Stimulated activated CD4-positive, alpha-beta T cell treated with anti-CD3 and anti-CD28 coated beads, Interleukin-4, amount 100 ng/mL, for 24 hours (primary cell): ENCODE measurements at places on chromosomes 16 and 17.

DNA sequence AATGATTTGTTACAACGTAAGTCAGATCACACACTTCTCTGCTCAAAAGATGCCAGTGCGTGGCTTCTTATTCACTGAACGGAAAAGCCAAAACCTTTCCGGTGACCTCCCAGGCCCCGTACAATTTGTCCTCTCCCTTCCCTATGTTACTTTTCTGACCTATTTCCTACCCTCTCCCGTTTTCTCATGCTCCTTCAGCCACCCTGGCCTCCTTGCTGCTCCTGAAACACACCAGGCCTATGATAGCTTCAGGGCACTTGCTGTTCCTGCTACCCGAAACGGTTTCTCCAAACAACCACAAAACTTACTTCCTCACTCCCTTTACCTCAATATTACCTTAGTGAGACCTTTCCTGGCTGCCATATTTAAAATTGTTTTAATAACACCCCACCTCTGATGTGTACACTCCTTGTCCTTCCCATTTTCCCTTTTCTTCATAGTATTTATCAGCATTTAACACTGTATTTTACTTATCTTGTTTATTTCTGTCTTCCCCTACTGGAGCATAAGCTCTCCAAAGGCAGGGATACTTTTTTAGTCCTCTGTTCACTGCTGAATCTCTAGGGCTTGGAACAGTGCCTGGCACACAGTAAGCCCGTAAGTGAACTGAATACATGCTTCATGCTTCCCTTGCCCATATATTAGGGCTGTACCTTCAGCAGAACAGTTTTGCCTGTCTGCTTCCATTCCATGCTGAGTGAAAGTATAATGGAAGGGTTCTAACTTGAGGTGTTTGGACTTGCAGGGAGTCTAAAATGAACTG lies 10.9 kb upstream of the ARL2BP start:
- no peak for DNase-seq

GRCh38 chr17:199191-199604 lies 17.7 kb upstream of the DOC2B start:
- DNase-seq, result no peak

- DNase-seq, result no peak
These were observed 729 bp upstream of the CLTC start for GRCh38 chr17:59619035-59619297.

GRCh38 chr16:12516621-12517309 lies 286.9 kb downstream of the CPPED1 start:
- DNase-seq, result no peak

- peak; percentile 72 for DNase-seq
These were observed 24.3 kb upstream of the KRT20 start for GRCh38 chr17:40909351-40909750.

DNA sequence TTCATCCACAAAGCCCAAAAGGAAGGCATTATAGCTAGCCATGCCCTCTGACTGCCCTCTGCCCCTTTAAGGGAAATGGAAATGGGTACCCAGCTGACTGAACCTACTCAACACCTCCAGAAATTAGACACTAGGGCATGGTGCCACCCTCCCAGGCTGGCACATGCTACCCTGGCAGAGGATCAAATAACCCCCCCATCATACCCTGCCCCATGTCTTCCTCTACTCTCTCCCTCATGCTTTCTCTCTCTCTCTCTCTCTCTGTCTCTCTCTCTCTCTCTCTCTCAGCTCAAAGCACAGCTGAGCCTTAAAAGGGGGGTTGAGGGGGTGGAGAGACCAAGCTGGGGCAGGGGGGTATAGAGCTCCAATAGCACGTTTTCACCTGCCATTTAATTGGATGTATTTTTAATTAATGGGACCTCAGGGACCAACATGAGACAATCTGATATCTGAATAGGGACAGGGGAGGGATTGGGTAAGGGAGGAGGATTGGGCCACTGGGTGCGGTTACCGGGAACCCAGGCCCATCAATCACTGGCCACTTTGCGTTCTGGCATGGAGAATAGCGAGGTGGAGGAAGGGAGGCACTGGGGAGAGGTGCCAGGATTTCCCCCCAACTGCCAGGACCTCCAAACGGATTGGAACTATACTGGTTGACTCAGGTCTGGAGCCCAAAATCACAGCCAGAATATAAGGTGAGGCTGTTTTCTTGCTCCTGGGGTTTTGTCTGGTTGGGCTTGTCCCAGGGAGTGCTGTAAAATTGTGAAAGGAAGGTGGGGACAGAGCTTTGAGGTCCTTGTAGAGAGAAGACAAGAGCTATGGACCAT lies 57.8 kb downstream of the NEUROD2 start:
- no peak for DNase-seq

DNA sequence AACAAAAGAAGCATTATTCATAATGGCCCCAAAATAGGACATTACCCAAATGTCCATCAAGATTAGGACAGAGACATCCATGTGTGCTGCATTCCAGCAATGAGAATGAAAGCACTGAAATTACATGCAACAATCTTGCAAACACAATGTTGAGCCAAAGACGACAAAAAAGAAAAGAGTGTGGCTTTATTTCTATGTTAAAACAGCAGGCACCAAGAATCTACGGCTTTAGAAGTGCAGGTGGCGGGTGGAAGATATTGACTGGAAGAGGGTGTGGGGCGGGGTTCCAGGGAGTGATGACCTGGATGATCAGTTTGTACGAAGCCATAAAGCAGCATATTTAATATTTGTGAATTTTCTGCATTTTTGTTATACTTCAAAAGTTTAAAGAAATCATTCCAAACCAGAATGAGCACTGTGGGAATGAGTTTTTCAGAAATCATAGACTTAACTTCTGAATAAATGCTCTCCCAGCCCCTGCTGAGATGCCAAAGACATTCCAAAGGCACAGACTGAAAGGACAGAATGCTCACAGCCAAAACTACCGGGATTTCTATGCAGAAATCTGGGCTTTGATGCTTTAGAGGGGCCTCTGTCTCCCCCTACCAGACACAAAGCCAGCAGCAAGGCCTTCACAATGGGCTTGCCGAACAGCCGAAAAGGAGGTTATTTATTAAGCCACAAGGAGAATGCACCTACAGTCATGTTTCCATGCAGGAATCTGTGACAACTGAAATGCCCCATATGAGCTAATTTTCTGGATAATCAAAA lies 361.6 kb downstream of the GRIN2A start:
- no peak for DNase-seq

- no peak for DNase-seq
These were observed 49.8 kb downstream of the ABCC12 start for GRCh38 chr16:48105976-48106375.

- no peak for DNase-seq
These were observed 41.3 kb upstream of the ACSF3 start for GRCh38 chr16:89052191-89052889.

DNA sequence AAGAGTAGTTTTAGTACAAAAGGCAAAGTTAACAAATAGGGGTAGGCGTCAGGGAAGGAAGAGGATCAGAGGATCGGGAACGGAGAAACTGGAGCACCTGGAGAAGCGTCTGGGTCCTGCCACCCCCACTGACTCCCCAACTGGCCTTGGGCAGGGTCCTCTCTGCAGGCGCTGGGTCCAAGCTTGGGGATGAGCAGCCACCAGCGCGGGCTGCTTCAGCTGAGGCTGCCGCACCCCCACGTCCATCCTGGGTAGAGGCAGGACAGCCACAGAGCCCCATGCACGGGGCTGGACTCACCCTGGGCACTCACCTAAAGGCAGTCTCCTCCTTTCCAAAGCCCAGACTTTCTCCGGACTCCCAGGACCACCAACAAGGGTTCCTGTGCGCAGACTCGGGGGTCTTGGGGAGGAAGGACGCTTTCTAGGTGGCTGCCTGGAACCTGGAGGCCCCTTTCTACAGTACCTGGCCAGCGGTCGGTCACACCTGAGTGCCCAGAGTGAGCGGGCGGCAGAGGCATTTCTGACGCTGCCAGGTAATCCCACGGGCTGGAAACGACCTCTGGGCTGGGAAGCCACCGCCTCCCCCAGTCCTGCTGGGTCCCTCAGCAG lies 1.1 kb downstream of the HS3ST6 start:
- no peak for DNase-seq

DNA sequence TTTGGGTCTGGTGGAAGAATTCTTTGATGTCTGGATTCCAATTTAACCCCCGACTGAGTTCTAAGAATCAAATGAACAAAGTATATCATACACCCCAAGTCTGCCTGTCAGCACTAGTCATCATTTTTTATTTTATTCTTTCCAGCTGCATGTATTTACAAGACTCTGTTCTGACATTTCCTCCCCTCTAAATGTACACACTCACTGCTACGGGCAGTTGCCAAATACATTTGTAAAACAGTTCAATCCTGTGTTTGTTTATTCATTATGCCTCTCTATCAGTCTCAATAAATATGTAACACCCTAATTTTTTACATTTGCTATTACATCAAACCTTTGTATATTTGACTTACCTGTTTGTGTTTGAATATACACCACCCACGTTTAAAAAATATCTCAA lies 422.3 kb upstream of the PSMD7 start:
- no peak for DNase-seq

DNA sequence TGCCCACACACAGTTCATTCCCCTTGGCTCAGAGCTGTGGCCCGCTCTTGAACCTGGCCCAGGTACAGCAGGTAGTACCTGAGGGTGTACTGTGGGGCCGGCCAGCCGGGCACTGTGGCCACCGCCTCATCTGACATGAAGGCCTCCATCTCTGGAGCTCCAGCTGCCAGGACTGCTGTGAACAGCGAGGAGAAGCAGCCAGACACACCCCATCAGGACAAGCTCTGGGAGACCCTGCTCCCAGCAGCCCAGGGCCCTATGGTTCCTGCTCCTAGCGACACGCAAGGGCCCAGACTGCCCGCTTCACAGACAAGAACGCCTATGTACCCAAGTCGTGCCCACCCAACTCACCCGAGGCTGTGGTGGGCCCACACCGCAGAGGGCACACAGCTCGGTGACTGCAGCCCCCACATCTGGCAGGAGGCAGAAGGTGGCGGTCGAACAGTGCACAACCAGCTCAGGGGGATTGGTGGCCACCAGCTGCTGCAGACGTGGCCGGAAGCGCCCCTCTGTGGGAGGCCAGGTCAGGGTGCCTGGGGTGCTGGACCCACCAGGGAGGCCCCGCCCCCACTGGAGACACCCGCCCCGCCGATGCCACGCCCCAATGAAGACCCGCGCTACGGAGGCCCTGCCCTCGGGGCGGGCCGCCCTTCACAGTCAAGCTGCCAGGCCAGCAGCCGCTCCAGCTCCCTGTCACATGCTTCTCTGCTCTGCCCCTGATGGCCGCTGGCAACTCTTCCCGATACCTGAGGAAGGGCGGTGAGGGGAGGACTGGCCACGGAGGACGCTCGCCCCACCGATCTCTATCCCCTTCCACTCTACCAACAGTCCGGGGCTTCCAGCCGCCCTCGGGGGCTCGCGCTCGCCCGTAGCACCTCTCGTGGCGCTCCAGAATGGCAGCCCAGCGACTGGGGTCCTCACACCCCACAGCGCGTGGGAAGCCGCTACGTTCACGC lies 1.1 kb upstream of the STUB1 start:
- peak; percentile 55 for DNase-seq

DNA sequence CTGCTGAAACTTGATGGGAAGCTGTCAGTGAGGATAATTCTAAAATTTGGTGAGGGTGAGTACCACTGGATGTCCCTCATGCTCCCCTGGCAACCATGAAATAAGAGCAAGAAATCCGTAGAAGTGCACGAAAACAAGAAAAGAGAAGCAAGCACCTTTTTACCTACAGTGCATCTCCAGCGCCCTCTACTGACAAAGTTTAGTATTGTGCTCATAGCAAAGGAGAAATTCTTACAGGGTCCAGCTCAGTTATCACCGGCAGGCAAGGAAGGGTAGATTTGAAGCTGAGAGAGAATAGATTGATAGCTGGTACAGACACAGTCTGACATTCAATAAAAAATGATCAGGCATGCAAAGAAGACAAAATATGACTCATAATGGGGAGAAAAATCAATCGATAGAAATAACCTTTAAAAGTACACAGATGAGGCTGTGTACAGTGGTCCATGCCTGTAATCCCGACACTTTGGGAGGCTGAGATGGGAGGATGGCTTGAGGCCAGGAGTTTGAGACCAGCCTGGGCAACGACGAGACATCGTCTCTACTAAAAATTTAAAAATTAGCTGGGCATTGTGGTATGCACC lies 28.3 kb upstream of the TEX2 start:
- DNase-seq, result peak; percentile 17

GRCh38 chr17:18257268-18257981 lies 1.1 kb downstream of the FLII start:
- no peak for DNase-seq

- no peak for DNase-seq
These were observed 258.7 kb downstream of the SOX9 start for GRCh38 chr17:72379516-72379915.

GRCh38 chr17:19708431-19709175 lies 7.8 kb downstream of the SLC47A2 start:
- no peak for DNase-seq

- DNase-seq, result no peak
These were observed 124.7 kb upstream of the TNRC6C start for GRCh38 chr17:77833769-77834168.

DNA sequence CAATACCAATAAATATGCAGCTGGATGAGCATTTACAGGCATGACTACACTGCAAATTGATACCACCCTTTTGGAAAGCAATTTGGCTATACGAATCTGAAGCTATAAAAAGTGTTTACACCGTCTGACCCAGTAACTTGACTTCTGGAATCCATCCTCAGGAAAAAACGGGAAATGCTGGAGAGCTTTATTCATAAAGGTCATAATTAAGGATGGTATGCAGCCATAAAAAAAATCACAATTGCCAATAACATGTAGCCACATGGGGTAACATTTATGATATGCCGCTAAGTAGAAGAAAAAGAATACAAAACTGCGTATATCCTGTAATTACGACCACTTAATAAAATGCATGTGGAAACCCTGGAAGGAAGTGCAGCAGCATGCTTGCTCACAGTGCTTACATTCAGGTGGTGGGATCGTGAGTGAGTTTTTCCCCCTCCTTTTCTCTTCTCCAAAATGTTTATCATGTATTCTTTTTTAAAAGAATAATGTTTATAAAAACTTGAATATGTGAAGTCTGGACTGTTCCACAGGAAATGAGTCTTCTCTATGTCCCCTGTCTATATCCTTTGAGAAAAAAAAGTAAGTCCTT lies 34.2 kb downstream of the COPRS start:
- no peak for DNase-seq

DNA sequence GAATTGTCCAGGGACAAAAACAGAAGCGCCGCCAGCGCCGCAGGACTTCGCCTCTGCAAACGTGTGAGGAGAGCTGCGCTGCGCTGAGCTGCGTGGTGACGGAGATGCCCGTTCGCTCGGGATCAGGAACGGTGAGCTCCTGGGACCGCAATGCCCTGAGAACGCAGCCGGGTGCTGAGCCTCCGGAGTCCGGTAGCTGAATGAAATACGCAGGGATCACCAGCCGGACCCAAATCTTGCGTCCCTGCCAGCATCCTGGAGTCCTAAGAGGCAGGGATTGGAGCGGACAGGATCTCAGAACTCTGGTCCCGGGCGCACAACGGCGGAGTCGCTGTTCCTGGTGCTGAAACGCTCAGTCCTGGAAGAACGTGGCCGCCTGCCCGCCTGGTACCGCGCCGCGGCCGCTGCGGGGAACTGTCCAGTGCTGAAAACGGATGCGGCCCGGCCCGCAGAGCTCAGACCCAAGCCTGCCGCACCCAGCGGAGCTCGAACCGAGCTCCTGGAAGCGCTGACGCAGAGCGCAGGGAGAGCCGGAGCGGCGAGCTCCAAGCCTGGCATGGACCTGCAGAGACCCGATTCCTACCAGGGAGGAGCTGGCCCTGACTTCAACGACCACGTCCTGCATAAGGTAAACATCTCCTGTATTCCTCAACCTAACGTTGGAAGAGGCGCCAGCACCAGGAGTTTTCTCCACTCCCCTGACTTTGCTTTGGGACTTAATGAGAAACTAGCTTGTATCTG lies 41.5 kb downstream of the CD300LF start:
- peak; percentile 76 for DNase-seq
